NCI-H187 treated with DMSO at 0.1 percent for 48 hours (cell line): ENCODE measurements at places on chromosomes 1 and 21.

DNA sequence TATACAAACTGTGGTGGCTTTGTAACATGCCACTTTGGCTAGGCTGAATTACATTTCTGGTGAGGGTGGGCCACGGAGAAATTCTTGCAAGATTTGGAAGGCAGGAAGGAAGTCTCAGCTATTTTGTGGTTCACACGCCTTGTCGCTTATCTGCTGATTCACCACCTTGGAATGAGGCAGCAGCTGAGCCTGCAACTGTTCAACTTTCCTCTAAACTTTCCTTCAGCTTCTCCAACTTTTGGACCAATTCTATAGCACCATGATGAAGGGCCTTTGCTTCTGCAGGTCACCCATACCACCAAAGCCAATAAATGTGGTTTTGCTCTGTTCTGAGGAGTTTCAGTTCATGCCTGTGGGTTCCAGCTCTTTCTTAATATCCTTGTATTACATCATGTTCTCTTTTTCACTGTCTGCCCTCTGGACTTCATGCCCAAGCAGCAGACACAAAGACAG is 337.6 kb upstream of the SNX7 start:
- DNase-seq, result no peak

DNA sequence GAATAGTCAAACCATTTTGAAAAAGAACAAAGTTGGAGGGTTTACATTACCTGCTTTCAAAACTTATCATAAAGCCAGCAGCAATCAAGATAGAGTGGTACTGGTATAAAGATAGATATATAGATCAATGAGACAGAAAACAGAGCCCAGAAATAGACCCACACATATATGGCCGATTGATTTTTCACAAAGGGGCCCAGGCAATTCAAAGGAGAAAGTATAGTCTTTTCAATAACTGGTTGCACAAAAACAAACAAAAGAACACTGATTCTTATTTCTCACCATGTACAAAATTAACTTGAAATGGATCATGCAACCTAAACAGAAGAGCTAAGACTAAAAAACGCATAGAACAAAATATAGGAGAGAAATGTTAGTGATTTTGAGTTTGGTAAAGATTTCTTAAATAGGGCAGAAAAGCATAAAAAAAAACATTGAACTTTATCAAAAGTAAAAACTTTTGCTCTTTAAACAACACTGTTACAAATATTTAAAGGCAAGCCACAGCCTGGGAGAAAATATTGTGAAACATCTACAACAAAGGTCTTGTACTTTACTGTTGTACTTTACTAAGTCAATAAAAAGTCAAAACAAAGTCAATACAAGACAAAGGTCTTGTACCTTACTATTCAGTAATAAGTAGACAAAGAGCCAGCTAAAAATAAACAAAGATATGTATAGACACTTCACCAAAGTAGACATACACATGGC is 50.2 kb downstream of the ST3GAL3 start:
- no peak for DNase-seq

DNA sequence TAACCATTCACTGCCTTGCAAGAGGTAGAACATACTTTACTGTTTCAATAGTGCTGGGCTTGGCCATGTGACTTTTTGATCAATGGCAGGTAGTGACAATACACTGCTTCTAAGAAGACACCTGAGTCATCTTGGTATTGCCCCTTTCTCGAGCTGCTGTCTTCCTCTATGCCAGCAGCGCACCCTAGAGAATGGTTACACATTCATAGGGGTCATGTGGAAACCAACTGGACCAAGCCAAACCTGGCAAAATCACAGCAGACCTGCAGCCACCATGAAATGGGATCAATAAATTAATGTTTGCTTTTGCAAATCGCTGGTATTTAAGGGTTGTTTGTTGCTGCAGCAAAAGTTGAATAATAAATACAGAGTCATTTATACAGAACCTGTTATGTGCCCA is 122.3 kb downstream of the GRIK1 start:
- DNase-seq, result no peak

DNA sequence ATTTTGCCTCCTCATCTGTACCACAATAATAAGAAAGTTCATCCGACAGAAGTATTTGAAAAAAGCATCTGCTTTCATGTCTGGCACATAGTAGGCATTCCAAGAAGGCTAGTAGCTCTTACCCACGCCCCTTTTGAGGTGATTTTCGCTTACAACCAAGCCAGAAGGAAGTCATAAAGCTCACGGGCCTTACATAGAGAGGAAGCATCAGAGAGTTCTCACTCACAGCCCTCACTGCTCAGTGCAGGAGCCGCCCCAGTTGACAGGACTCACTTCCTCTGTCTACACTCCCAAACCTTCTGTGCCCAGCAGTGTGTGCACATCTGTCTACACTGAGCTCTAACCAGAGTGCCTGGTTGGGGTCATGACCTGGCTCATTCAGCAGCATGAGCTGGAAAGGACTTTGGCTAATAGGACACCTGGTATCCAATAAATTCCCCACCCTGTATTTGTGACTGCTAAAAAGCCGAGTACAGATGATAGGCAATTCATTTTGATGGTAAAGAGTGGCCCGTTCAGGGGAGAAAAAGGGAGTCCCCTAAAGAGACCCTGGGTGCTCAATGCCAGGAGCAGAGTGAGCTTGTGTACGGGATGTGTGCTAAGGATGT is 36.8 kb upstream of the DUSP10 start:
- no peak for DNase-seq

DNA sequence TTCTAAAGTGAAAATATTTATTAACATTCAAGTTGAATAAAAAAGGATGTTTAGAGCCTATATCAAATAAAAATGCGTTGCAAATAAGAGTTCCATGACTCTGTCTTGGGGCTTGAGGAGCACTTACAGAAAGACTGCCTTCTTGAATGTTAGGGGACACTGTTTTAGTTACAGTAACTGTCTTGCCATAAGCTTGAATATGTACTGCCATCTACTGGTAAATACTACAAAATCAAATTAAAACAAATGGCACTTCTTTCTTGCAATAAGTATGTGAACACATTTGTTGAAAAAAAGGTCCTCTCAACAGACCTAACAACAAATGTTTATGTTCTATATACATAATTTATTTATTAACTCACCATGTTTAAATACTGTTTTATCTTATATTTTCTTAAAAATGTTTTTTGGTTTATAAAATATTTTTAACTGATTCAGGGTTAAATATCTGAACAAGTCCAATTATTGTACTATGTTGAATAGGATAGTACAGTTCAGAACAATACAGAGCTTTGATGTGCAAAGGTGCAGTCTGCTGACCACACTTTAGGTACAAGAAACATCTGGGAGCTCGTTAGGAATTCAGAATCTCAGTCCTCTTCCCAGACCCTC is 199.5 kb downstream of the LRRIQ3 start:
- peak; percentile 30 for DNase-seq
